HuH-7 (cell line): ENCODE measurements at places on chromosomes 1 and 21.
A peak's percentile ranks its signal among the peaks of the same experiment; 100 is the strongest.

DNA sequence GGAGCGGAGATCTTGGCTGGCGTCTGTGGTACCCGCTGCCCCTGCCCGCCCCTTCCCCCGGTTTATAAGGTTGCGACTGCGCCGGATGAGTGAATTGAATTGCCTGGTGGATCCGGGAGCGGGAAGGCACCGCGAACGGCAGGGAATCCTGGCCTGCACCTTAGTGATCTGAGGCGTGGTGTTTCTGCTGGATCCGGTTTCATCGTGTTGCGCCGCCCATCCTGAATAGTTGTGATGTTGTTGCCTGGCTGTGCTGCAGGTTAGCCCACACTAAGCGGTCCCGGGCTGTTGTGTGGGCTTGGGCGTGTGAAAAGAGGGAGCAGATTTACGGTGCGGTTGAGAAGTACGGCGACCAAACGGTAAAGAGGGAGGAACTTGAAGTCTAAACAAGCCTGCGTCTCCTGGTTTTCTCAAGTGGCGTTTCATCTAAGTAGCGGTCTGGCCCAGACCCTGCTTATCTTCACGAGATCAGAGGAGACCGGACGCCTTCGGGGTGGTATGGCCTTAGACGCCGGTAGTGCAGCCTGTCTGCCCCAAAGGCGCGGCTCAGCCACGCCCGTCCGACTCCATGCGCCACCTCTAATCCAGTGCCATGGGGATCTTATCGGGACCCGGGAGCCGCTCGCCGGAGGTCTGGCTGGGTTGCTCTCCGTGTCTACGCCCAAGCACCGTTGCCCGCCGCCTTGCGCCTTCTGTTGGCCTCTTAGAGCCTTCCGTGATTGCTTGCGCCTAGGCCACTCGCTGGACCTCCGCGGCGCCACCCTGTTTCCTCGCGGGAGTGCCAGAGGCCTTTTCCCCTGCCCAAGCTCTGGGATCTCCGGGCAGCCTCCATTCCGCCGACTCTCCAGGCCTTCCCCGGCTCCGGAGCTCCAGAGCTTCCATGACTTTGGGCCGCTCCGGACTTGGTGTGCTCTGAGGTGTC is 87.5 kb upstream of the RHOU start:
- DNase-seq = peak; percentile 75

GRCh38 chr21:31780944-31781343 is 49.0 kb upstream of the SCAF4 start:
- DNase-seq = peak; percentile 12

DNA sequence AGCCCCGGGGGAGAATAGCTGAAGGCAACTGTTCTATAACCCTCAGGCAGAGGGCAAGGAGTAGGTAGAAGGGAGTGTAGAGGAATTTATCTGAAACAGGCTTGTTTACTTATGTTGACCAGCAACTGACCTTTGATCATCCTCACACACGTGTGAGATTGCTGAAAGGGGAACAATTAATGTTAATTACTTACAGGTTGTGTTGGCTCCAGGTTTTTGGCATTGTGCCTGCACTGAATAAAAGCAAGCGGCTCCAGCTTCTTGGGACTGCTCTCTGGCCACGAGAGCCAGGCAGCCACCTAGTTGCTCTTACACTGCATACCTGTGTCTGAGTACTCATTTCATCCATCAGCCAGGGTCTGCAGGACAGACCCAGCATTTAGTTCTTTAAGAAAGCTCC is 41.3 kb upstream of the ARHGEF10L start:
- no peak for DNase-seq

DNA sequence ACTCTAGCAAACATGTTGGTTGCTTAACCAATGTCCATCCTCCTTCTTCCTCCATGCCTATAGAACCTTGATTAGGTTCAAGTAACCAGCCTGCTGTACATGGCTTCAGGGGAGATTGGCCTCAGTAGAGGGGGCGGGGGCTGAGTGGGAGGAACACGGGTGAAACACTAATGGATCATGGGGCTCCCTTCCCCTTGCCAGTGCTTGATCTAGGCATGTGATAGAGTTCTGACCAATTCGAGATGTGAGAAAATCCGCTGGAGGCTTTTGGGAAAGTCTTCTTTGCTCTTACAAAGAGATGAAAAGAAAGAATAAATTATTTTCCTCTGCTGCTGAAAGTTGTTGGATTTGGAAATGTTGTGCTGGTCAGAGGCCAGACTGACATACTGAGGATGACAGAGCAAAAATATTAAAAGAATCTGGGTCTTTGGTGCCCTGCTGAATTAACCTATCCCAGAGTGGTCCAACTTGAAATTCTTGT is 5.2 kb upstream of the OTUD7B start:
- DNase-seq = no peak

DNA sequence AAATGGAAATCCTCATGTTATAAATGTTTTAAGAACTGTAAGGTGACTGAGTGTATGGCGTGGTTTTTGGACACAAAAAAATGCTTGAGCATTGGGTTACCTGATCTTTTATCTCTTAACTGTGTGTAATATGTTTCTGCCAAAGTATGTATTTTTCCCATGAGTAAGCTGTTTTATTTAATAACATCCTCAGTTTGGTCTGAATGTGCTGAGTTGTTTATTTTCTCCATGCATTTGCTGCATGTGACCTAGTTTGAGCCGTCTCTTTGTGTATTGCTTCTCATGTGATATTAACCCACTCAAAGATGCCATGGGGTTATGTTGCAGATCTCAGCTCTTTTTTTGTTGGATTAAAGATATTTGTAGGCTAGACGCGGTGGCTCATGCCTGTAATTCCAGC is 6.1 kb upstream of the LYPLA2 start:
- no peak for DNase-seq

- DNase-seq = peak; percentile 40
These were observed 2.3 kb downstream of the H3-3A start for GRCh38 chr1:226064816-226065248.

DNA sequence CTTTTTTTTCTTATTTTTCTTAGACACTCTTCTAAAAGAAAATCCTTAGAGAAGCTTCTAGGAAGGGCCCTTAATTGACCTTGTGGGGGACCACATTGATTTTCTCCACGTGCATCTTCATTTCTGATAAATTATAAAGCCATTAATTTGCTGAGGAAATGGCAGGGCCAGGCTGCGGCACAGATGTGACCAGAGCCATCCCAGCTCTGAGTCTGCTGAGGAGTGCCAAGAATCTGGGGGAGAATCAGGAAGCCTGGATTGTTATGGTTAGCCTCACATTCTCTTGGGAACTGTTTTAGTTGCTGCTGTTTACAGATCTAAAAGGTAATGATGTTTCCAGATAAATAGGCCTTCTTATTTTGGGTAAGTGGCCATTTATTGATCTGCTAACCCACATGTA is 16.2 kb downstream of the PROX1 start:
- DNase-seq = no peak

DNA sequence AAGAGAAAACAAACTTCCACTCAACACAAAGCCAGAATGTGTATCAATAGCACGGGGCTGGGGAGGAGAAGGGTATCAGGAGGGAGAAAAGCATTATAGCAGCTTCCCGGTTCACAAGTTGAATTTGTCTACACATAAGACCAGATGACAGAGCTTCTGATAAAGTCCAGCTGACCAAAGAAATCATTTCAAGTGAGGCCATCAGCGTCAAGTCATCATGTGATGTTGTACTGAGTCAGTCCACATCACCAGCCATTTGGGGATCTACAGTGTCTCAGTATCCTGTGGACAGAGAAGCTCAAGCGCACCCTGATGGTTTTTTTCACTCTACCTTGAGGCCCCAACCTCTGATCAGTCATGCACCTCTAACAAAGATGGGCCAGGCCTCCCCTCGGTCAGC is 33.0 kb downstream of the SETD4 start:
- DNase-seq = no peak

DNA sequence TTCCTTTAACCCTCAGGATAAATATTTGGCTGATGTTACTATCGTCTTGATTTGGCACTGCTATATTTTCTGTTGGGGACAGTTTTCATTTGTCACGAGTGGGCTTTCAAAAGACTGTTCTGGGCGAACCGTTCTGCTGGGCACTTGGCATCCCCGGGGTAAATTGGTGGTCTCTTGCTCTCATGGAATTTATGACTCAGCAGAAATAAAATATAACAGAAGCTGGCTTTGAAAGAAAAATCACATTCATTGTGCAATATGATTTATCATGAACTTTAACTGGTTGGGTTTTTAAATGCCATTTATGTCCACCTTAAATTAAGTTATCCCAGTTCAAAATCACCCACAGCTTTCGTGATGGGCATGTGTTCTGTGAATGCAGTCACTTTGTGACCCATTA is 147.3 kb downstream of the KAZN start:
- DNase-seq = no peak

- no peak for DNase-seq
These were observed 54.3 kb upstream of the CD1D start for GRCh38 chr1:158126425-158126824.

- no peak for DNase-seq
These were observed 10.3 kb downstream of the NBL1 start for GRCh38 chr1:19654386-19654785.

DNA sequence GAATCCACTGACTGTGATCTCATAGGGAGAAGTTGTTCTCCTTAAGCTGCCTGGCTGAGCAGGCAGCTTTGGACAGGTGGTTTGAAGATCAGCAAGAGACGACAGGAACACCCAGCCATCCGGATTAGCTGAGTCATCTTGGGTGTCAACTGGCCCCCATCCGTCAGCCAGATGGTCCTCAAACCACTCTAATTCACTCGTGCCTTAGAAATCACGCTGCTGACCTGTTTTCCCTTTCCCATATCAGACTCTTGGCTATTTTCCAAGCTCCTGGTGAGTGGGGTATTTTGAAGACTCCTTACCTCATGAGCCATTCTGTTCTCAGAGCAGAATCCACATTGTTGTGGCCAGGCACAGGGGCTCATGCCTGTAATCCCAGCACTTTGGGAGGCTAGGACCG is 149.1 kb upstream of the L1TD1 start:
- DNase-seq = no peak

DNA sequence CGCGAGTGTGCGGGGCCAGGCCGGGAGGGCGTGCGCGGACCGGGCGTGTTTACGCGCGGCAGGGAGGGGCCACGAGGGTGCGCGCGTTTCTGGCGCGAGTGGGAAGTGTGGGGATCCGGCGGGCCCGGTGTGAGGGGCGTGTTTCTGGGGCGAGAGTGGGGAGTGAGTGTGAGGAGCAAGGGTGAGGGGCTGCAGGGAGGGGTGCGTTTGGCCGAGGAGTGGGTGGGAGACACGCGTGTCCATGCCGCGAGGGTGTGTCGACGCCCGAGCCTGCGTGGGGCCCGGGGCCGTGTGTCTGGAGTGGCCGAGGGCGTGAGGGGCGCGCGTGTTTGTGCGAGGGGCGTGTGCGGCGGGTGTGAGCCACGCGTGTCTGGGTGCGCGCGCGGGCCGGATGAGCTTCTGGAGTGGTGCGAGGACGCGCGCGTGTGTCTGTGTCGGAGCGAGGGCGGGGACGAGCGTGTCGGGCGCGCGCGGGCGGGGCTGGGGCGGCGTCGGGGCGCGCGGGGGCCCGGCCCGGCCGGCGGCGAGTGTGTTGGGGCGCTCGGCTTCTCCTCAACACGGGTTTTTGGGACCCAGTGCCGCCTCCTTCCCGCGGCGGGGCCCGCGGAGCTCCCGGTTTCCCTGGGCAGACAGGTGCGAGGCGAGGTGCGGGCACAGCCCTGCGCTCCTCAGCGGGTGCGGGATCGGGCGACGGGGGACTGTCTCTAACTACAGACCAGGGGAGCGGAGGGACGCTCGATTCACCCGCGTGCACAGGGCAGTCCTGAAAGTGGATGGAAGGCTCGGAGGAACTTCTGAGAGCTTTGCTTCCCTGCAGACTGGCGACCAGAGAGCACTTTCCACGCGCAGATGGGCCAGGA is 65.8 kb upstream of the VAMP3 start:
- no peak for DNase-seq

- no peak for DNase-seq
These were observed 97.3 kb downstream of the MAP3K21 start for GRCh38 chr1:233424779-233425178.

DNA sequence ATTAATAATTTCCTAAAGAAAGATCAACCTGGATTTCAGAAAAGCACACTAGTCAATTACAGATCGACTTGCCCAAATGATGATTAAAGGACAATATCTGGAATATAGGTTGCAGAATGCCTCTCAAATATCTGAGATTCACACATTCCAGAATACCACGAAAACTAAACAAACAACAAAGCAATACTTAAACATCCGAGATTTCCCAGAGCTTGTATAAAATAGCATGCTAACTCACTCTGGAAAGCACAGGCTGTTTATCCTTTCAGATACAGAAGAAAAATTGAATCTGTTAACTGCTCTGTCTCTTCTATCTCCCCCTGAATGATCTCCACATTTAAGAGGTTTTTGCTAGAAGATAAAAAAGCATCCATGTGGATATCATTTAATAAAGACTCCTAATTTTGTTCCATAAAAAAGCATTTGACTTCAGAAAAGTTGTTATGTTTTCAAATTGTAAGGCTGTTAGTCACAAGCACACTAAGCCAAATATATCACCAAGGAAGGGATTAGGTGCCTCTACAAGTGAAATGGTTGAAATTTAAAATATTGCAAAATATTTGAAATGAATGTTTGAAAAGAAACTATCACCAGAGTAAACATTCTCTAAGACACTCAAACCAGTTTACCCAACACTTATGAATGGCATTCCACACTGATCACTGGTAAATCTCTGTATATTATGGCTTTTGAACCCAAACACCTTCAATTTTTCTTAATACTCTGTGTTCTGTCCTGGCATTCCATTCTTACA is 865.1 kb upstream of the ADAMTS5 start:
- no peak for DNase-seq

- no peak for DNase-seq
These were observed 7.0 kb downstream of the DCST2 start for GRCh38 chr1:155026588-155026987.

DNA sequence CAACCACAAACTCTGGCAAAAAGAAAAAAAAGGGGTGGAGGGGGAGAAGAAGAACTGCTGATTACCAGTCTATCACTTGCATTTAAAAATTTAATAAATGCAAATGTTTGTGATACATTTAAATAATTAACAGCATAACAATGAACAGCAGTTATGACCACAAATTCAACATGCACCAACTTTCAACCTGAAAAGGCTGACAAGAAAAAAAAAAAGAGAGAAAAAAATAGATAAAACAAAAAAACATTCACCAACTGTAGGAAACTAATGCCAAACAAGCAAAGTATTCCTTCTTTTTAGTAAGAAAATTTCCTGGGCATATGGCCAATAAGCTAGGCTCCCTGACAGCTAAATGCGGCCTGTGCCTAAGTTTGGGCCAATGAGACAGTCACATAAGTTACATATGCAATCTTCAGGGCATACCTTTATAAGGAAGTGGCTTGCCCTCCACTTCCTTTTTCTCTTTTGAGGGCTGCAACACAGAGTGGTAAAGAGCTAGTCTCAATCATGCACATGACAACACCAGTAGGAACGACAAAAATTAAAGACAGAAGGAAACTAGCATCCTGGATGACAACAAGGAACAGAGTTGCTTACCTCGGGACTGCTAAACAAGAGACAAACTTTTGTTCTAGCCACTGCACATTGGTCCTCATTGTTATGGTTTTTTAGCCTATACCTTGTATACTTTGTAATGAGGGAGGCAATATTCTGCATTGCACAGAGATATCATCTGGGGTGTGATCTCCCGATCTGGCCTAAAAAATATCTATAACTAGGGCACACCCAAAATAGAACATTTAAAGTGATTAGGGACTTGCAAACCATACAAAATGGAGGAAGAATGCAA is 24.2 kb upstream of the PHTF1 start:
- no peak for DNase-seq

GRCh38 chr1:72140222-72140621 is 142.1 kb downstream of the NEGR1 start:
- no peak for DNase-seq

- DNase-seq = no peak
These were observed 16.6 kb downstream of the C21orf91 start for GRCh38 chr21:17802572-17802971.
